Fibroblast of skin of left biceps (primary cell): ENCODE measurements at places on chromosomes 13 and 19.
A peak's percentile ranks its signal among the peaks of the same experiment; 100 is the strongest.

GRCh38 chr13:65488606-65489005 is 1741.5 kb downstream of the PCDH9 start:
- DNase-seq = no peak

DNA sequence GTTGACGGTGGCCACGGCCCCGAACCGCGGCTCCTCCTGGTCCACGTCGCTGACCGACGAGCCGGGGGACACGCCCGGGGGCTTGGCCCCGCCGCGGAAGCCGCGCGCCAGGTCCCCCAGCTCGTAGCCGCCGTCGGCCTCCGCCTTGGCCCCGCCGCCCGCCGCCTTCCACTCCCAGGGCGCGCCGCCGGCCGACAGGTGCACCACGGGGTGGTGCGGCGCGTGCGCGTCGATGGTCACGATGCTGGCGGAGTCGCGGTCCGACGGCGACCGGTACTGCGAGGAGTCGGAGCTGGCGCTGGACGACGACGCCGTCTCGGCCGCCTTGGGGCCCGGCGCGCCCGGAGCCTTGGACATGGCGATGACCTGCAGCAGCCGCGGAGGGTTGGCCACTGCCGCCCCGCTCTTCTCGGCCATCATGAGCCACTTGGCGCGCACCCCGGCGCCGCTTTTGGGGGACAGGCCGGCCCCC is 9.0 kb downstream of the PLPPR3 start:
- no peak for DNase-seq

GRCh38 chr19:1847684-1848398 is 442 bp downstream of the REXO1 start:
- DNase-seq = no peak

GRCh38 chr19:45577111-45577905 is 7.3 kb downstream of the OPA3 start:
- peak; percentile 45 for DNase-seq

- DNase-seq = no peak
These were observed 1.7 kb downstream of the MYO1F start for GRCh38 chr19:8575467-8575997.

DNA sequence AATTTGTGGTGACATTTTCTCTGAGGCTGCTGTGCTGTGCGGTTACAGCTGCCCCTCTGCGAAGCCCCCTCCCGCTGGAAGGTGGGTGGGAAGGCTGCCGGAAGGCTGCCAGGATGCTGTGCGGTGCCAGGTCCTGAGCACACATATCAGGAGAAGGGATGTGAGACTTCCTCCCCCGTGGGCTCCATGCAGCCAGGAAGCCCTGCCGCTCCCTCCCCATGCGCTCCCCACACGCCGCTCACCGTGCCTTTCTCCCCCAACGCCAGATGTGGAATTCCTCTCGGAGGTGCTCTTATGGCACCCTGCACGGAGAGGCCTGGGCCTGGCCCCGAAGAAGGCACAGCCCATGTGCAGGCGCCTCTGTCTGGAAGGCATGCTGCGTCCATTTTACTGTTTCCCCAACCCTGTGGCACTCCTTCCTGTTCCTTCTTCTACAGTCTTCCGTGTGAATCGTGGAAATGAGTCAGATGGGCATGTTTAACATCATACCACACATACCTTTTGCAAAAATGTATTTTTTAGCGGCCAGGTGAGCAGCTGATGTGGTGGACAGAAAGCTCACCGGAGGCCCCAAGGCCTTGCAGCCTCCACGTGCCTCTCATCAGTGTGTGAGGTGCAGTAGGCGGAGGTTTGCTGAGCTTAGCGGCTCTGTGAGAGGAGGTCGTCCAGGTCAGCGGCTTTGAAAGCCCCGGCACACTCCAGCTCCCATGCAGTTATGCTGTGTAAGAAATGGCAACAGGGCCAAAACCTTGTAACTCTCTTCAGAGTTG is 88.0 kb downstream of the ATP11A start:
- no peak for DNase-seq

GRCh38 chr19:28847468-28847867 is 365.5 kb downstream of the UQCRFS1 start:
- peak; percentile 8 for DNase-seq

DNA sequence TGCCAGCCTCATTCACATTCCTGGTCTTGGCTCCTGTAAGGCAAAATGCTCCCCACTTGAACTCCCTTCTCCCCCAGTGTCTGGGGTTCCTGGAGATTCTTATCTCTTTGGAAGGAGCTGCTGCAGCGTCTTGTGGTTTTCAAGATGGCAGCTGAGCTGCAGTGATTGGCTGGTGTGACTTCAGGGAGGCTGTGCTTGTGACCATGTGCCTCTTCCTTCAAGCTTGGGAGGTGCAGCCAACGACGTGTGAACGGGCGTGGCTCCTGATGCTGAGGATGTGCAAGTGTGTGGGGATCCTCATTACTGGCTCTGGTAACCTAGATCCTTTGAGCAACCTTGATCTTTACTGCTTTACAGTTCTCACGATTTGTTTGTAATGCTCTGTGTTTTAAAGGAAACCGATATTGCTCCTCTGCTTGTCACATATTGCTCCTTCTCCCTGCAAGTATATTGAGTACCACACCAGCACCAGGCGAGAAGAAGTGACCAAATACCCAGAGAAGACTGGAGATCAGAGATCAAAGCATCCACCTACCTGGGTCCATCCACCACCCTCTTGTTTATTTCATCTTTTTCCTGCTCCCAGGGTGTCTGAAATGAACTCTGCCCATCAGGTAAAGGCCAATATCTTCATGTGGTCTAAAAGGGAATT is 208.5 kb downstream of the FGF9 start:
- no peak for DNase-seq

DNA sequence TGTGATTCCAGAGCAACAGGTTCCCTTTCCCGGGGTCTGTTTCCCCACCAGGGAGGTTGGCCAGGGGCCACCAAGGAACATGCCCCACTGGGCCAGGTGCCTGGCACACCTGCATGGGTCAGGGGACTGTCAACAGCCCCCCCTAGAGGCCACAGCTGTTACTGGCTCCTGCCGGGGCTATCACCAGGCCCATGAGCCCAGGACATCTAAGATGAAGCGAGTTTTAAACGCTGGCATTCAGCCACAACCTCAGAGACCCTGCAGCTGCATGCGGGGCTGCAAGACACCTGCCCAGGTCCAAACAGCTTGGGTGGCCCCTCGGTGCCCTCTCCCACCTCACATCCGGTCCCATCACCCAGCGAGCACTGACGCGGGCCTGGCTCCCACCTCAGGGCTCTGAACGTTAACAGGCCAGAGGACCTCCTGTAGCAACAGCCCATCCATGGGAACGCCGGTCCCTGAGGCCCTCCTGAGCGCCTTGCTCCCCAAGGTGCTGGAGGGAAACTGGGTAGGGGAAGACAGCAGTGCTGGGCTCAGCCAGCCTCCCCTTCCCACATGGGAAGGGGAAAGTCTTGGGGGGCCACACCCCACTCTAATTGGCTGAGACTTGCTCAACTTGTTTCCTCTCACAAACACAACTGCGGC is 12.0 kb downstream of the KHSRP start:
- DNase-seq = no peak

GRCh38 chr13:73103238-73103637 is 44.4 kb downstream of the KLF5 start:
- no peak for DNase-seq

GRCh38 chr13:25177012-25177411 is 4.9 kb upstream of the AMER2 start:
- no peak for DNase-seq

GRCh38 chr13:78602561-78603239 is 652 bp downstream of the POU4F1 start:
- DNase-seq = no peak

- DNase-seq = peak; percentile 35
These were observed at the start of gene FFAR3 for GRCh38 chr19:35357867-35358573. TSS of gene FFAR3 (plus strand) at chr19:35358460. CDS start at chr19:35358891, 431 bp downstream.

DNA sequence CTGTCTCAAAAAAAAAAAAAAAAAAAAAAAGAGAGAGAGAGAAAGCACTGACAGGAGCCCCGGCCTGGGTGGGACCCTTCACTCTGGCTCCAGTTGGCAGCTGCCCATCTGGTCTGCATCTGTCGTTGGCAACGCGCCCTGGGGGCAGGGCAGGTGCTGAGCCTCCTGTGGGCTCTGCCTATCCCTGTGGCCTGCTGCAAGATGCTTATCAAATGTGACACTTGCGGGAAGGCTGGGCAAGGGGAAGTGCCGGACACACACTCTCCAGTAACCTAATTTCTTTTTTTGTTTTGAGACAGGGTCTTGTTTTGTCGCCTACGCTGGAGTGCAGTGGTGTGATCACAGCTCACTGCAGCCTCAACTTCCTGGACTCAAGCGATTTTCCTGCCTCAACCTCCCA is 10.7 kb upstream of the KPTN start:
- DNase-seq = no peak

DNA sequence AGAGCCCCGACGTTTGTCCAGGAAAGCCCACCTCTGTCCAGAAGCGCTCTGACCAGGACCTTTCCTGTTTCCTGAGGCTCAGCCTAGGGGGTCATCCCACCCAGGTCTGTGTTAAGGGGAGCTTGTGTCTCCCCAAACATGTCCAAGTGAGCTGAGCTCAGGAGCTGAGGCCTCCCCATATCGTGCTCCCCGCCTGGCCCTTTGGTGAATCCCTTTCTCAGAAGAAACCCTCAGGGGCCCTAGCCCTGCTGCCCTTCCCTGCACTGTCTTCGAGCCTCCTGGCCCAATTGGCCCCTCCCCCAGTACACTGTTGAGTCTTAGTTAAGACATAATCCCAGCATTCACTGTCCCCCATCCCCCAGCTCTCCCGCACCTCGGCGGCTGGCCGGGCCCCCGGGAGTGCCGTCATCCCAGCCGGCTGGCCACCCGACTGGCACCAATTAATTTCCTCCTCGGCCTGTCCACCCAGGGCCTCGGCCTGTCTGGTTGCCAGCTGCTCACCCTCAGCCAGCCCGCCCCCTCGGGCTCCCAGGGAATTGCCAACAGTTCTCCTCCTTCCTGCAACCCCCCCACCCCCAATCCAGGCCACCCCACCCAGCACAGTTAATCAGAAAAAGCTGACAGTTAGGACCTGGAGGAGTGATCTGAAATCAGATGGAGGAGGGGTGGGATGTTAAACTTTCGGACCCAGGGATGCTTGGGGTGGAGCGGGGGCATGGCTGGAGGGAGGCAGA is 13.6 kb downstream of the IER2 start:
- peak; percentile 52 for DNase-seq

- DNase-seq = no peak
These were observed 852 bp upstream of the CYP4F12 start for GRCh38 chr19:15671891-15672579.

GRCh38 chr13:110107568-110108347 is 199.2 kb downstream of the COL4A1 start:
- DNase-seq = no peak

DNA sequence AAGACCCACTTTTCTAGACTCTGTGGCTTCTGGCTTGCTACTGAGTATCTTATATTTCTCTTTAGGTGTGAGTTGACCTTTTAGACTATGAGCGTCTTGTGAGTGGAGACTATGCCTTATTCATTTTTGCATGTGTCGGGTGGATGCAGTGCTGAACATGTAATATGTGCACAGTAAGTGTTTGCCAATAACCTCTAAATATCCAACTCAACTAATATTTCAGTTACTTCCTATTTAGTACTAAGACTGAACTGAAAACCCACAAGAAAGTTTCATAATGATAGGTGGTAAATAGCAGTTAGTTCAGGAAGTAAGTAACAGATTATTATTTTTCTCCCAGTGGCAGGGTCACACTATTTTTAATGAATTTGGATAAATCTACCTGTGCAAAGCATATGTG is 269.3 kb downstream of the KCNRG start:
- DNase-seq = no peak

GRCh38 chr13:35617420-35617819 is 140.9 kb upstream of the MAB21L1 start:
- no peak for DNase-seq

DNA sequence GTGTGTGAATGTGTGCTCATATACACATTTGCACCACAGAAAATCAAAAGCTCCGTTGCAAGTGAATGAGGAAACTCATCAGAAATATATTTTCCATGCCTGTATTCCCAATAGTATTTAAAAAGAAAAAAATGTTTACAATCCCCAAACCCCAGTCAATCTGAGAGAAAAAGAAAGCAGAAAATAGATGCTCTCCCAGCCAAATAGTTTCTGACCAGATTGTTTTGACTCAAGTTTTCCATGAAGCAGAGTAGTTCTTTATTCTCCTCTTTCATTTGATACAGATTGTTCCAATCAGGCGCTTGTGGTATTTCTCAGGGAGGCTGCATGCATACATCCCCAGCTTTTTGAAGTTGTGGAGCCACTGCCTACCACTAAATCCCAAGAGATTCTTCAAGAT is 110.6 kb downstream of the STARD13 start:
- peak; percentile 77 for DNase-seq

- no peak for DNase-seq
These were observed 16.5 kb upstream of the FOSB start for GRCh38 chr19:45451131-45451849.

DNA sequence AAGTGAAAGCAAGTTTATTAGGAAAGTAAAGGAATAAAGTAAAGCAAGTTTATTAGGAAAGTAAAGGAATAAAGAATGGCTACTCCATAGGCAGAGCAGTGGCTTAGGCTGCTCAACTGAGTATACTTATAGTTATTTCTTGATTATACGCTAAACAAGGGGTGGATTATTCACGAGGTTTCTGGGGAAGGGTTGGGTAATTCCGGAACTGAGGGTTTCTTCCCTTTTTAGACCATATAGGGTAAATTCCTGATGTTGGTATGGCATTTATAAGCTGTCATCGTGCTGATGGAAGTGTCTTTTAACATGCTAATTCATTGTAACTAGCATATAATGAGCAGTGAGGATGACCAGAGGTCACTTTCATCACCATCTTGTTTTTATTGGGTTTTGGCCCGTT is 194.3 kb downstream of the DLEU7 start:
- no peak for DNase-seq

DNA sequence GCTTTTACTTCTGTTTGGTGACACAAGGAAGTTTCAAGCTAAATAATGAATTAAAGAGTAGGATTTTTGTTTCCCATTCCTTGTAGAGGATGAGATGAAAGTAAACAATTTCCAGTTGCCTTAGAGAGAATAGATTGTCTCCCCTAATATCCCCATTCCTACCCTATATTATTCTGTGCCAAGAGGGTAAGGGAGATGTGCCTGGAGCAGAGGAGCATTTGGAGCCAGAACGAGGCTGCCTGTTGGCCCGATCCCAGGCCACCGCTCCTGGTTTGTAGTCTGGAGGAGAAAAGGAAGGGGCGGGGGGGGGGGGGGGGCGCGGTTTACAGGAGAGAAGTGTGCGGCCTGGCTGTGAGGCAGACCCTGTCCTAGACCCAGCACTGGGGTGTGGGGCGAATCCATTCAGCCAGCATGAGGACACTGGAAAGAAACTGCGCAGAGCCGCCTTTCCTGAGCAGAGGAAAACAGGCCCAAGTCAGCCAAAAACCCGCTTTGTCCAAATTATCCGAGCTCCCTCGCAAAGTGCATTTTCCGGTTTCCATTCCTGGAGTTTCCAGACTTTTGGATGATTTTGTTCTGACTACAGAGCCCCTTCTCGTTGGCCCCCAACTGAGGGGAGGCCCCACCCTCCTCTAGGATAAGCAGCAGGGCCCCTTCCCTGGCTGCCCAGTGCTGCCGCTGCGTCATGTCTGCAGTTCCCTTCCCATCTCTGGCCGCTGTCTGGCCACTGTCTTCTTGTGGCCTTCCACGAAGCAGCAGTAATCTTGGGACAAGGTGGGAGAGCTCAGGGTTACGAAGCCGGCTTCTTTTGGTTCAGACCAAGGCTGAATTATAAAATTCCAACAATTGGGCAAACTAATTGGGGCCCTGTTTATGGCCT is 23.0 kb downstream of the NFIX start:
- DNase-seq = no peak

GRCh38 chr19:17170538-17171297 is 44.4 kb upstream of the USE1 start:
- no peak for DNase-seq

- no peak for DNase-seq
These were observed 46.4 kb downstream of the PEX11G start for GRCh38 chr19:7442423-7442822.
